Left renal pelvis (tissue), 4 donors: ENCODE measurements at places on chromosomes 16 and 17.

DNA sequence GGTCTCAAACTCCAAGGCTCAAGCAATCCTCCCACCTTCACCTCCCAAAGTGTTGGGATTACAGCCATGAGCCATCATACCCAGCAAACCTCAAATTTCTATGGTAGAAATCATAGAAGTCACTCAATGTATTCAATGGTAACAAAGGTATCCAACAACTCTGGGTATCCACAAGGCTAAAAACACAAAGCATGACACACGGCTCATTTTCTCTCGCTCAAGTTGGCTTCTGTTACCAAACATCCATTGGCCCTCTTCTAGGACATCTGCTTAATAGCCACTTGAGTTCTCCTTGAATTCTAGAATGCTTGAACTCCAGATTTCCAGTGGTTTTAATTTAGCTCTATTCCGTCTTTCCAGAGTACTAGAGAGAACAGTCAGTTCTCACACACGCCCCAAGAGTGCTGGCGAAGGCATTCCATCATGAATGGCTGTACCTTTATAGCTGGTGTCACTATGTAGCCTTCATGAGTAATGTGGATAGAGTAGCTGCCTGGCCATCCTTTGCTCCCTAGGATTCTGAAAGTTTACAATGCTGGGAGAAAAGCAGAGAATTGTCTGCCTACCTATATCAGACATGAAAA is 42.6 kb downstream of the SPAG9 start:
- no peak for DNase-seq

- DNase-seq: peak; percentile 74
Observed at GRCh38 chr17:2786176-2786881, 9.9 kb upstream of the RAP1GAP2 start.

GRCh38 chr17:78232859-78233173 is 1.4 kb downstream of the TMEM235 start:
- DNase-seq: no peak

GRCh38 chr16:17397499-17397891 is 73.3 kb downstream of the XYLT1 start:
- DNase-seq: no peak

GRCh38 chr17:49290690-49291359 is 60.2 kb upstream of the PHOSPHO1 start:
- DNase-seq: no peak

DNA sequence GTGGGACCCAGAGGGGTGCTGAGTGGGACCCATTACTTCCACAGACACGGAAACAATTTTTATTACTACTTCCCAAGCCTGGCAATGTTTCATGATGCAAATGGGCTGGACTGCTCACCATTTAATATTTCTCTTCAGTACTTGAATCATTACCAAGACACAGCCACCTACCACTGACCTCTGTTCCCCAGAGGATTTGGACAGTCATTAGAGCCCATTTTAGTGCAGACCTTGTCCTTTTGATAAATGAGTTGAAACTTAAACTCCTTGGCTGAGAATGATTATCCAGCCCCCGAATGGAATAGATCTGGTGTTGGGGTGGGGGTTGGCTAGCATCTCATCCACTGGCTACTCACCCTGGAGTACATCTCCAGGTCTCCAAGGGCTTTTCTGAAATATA is 33.6 kb upstream of the APOH start:
- DNase-seq: no peak

DNA sequence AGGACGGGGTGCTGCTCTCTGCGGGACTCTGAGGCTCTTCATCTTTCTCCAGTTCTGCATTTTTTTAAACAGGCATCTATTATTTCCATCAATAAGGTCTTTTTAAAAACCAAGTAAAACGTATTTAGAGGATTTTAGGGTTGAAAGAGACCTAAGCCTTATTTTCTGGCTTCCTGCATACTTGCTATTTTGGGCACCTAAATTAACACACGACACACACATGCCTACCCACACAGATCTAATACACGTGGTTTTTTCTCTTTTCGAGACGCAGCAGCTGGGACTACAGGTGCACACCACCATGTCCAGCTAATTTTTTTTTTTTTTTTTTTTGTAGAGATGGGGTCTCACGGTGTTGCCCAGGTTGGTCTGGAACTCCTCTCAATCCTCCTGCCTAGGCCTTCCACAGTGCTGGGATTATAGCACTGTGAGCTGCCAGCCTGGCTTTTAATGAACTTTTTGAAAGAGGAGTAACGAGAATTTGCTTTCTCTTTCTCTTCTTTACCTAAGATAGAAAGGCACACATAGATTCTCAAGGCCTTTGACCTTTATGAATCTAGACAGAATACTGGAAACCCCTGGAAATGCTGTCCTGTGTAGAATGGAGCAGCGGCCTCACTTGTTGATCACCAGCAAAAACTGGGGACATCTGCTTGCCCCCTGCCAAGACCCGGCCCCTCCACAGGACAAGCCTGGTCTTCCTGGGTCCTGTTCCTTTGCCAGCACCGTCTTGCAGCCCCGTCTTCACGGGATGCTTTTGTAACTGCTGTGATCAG is 13.8 kb downstream of the DNAAF8 start:
- no peak for DNase-seq

DNA sequence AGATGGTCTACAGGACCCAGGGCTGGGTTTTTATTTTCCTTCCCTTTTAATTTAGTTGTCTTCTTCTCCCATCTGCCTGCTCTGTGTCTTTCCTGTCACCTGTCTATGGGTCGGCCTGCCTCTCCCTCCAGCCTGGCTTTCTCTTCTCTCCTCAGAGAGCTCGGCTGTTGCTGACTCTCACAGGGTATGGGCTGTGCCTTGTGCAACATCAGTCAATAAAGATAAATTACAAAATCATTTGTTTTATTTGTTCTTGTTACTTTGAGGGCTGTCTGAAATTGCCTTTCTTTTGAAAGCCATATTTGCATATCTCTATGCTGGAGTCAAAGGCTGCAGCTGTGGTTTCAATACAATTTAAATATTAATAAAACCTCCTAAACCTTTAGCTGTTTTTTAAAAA is 15.6 kb downstream of the RND2 start:
- DNase-seq: no peak
